HCT116 (cell line): ENCODE measurements at places on chromosomes 11 and 22.

DNA sequence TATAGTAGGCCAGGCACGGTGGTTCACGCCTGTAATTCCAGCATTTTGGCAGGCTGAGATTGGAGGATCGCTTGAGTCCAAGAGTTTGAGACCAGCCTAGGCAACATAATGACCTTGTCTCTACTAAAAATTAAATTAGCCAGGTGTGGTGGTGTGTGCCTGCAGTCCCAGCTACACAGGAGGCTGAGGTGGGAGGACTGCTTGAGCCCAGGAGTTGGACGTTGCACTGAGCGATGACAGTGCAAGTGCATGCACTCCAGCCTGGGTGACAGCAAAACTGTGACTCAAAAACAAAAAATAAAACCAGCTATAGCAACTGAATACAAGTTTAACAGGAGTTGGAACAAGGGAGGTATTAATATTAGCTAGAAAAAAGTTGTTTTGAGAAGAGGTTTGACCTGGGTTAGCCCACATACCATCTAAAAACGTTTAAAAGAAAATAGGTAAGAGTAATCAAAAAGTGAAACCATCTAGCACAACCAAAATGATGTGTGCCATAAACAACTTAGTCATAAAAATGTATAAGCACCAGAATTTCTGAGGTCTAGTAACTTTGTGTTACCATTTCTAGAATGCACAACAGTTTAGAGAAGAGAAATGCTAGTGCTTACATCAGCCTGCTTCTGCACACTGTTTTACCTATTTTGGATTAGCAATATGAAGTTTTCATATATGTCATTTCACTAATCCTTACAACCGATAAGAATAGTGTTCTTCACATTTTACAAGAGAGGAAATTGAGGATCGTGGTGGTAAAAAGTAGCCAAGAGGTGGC lies 26.5 kb downstream of the NARS2 start:
- no peak overlapping the region for H3K4me3 ChIP-seq
- H3K4me1 ChIP-seq, result no peaks in the 10 kb centered on the region
- H3K27ac ChIP-seq, result no peak overlapping the region
- H3K36me3 ChIP-seq, result no peaks in the 10 kb centered on the region
- H3K27me3 ChIP-seq, result no peaks in the 10 kb centered on the region
- no peak for DNase-seq

- peak overlapping the region; percentile 32; the same call in 1 of the 2 replicates for H3K27ac ChIP-seq
- DNase-seq, result peak; percentile 38
- H3K4me1 ChIP-seq, result peaks cover 23% of the 10 kb centered on the region
Observed at GRCh38 chr11:70080763-70081162, 2.6 kb downstream of the ANO1 start.

GRCh38 chr22:44918166-44918924 lies 91.5 kb downstream of the PHF21B start:
- H3K36me3 ChIP-seq, result no peaks in the 10 kb centered on the region
- no peaks in the 10 kb centered on the region for H3K27me3 ChIP-seq

GRCh38 chr11:11157185-11157584 lies 195.9 kb downstream of the CSNK2A3 start:
- H3K36me3 ChIP-seq, result no peaks in the 10 kb centered on the region
- H3K4me3 ChIP-seq, result no peak overlapping the region
- DNase-seq, result peak; percentile 21
- H3K27ac ChIP-seq, result no peak overlapping the region

GRCh38 chr11:30113326-30113898 lies 96.6 kb upstream of the KCNA4 start:
- no peak for DNase-seq
- H3K27ac ChIP-seq, result no peak overlapping the region
- no peaks in the 10 kb centered on the region for H3K27me3 ChIP-seq
- H3K4me3 ChIP-seq, result no peak overlapping the region
- no peaks in the 10 kb centered on the region for H3K36me3 ChIP-seq
- H3K4me1 ChIP-seq, result no peaks in the 10 kb centered on the region

DNA sequence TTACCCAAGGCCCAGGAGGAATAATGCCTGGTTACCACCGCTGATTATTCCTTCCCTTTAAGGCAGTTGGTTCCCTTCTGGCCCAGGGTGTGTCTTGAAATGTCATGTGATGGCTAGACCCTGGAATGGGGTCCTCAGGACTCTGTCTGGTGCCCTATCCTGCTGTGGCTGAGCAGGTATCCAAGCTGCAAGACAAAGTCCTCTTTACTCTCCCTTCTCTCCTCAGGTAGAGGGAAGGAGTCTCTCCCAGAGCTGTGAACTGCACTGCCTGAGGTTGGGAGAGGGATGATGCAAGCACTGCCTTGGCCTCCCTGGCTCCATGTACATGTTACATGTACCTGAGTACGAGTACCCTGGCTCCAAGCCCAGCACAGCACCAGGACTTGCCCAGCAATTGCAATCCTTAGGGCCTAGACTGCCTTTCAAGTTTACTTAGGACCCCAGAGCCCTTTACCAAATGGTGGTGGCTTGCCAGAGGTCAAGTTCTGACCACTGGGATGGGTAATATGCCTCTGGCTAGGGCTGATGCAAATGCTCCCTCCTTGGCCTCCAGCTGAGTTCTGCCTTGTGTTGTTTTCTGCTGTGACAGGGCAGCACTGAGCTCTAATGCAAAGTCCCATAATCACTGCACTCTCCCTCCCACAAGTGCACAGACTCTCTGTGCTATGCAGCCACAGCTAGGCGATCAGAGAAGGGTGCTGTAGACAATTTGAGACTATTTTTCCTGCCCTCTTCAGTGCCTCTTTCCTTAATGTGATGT lies 20.7 kb upstream of the AQP11 start:
- DNase-seq, result no peak
- no peaks in the 10 kb centered on the region for H3K27me3 ChIP-seq
- H3K4me1 ChIP-seq, result no peaks in the 10 kb centered on the region
- no peak overlapping the region for H3K4me3 ChIP-seq
- no peak overlapping the region for H3K27ac ChIP-seq

GRCh38 chr22:25741692-25742626 lies at the start of gene MYO18B:
MYO18B (plus strand) TSS chr22:25742188; CDS start chr22:25761093, 18,905 bp downstream.
- H3K27me3 ChIP-seq, result no peaks in the 10 kb centered on the region
- H3K4me3 ChIP-seq, result no peak within 1 kb of the TSS
- no peak within 1 kb of the TSS for H3K27ac ChIP-seq
- H3K36me3 ChIP-seq, result no peaks in the 10 kb centered on the region

DNA sequence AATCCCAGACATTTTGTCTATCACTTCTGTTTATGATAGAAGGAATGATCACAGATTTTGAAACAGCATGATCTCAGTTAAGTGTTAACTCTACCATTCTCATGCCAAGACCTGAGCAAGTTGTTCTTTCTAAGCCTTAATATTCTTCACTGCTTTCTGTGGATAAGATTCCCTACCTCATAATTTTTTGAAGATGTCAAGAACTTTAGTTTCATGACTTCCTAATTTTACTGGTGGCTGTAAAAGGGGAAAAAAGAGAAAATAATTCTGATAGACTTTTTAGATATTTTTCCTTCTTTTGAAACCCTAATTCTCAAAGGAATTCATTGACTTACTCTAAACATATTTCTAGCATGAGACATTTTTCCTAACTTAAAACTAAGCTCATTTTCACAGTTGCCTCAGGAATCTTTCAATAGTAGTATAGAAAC lies 520.0 kb upstream of the LUZP2 start:
- no peak overlapping the region for H3K4me3 ChIP-seq
- no peaks in the 10 kb centered on the region for H3K27me3 ChIP-seq
- no peak for DNase-seq
- H3K4me1 ChIP-seq, result no peaks in the 10 kb centered on the region
- H3K36me3 ChIP-seq, result no peaks in the 10 kb centered on the region

DNA sequence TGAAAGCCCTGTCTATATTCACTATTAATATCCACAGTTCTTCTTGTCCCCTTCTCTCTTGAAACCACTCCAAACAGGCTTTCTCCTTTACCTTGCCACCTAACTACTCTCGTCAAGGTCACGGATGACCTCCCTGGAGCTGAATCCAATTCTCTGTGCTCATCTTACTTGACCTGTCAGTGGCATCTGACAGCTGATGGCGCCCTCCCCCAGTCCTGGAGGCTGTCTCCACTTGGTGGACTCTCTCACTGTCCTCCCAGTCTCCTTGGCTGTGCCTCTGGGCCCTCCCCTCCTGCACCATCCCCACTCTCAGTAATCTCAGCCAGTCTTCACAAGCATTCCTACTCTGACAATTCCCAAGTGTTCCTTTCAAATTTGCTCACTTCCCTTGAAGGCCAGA lies 8.7 kb downstream of the TNKS1BP1 start:
- no peak overlapping the region for H3K4me3 ChIP-seq
- peaks cover 35% of the 10 kb centered on the region for H3K36me3 ChIP-seq
- H3K27ac ChIP-seq, result no peak overlapping the region
- no peaks in the 10 kb centered on the region for H3K27me3 ChIP-seq
- H3K4me1 ChIP-seq, result peaks cover 7% of the 10 kb centered on the region
- no peak for DNase-seq

DNA sequence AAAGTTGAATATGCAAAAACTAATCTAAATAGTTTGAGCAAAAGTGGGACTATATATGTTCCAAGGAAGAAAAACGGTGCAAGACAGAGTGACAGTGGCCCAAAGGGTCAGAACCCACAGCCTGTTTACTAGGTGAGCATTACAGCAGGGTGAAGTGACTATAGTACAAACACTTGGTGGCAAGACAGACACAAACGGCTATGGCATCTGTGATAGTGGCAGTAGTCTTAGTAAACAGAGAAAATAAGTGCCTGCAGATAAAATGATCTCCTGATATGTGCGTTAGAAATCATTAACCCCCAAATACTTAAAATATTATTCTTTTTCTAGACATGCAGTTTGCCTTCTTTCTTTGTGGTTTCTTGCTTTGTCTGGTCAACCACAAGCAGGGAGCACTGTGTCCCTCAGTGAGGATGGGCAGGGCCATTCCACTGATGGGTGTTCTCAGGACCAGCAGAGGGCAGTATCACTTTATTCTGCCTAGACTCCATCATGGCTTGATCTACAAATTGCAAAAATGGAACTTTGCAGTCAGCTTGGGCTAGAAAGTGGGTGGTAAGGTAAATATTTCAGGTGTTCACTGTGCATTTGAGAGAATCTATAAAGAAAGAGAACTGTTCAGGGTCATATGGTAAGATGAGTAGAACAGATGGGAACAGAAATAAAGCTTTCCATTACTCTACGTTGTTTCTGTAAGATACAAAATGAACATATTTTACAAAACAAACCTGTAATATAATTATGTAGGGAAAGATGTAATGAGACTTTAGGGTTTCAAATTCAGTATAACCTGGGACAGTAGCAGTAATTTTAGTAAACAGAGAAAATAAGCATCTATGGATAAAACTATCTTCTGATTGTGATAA lies 198.2 kb downstream of the SWAP70 start:
- no peaks in the 10 kb centered on the region for H3K27me3 ChIP-seq
- peak; percentile 31 for DNase-seq
- H3K36me3 ChIP-seq, result no peaks in the 10 kb centered on the region
- no peak overlapping the region for H3K27ac ChIP-seq
- H3K4me3 ChIP-seq, result no peak overlapping the region

DNA sequence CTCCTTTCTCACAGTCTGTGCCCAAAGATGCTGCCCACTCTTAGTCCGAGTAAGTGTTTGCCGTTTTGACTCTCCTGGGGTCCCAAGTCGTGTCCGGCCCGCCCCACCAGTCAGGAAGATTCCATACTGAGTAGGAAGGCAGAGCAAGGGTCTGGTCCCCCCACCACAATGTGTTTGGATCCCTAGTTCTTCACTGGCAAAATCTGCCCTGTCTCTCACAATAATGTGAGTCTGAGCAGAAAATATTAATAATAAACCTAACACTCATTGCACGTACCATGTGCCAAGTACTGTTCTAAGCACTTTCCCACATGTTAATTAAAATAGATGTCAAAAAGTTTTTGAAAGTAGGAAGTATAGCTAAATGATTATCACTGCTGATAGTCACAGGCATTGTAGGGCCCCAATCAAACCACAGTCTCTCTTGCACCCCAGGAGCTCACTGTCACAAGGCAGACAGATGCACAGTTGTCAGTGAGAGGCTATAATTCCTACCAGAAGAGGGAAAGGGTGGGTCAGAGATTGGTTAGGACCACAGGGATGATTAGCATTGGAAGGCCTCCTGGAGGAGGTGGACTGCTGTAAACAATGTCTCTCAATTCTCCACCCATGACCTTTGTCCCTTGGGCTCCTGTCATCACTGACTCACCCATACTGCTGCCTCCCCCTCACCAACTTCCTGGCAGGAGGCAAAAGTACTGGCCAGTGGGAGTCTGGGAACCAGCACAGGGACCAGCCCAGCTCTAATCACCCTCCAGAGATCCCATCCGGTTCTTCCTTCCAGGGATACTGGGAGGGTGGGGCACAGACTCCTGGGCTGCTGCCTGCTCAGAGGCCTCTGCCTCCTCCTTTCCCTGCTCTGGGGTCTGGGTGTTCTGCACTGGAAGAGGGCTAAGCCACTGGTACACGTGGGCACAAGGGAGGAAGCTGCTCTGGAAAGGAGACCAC lies 1.0 kb upstream of the POLD4 start:
- no peaks in the 10 kb centered on the region for H3K27me3 ChIP-seq
- peak; percentile 92 for DNase-seq
- H3K27ac ChIP-seq, result peak overlapping the region; percentile 95
- H3K36me3 ChIP-seq, result no peaks in the 10 kb centered on the region
- peak overlapping the region; percentile 86 for H3K4me3 ChIP-seq

- peak; percentile 34 for DNase-seq
- no peak overlapping the region for H3K27ac ChIP-seq
- H3K4me1 ChIP-seq, result peaks cover 3% of the 10 kb centered on the region; the same call in 1 of the 2 replicates
- H3K4me3 ChIP-seq, result peak overlapping the region; percentile 17; the same call in 1 of the 2 replicates
- H3K27me3 ChIP-seq, result no peaks in the 10 kb centered on the region
Observed at GRCh38 chr22:29154364-29155048, 51.2 kb upstream of the EMID1 start.

DNA sequence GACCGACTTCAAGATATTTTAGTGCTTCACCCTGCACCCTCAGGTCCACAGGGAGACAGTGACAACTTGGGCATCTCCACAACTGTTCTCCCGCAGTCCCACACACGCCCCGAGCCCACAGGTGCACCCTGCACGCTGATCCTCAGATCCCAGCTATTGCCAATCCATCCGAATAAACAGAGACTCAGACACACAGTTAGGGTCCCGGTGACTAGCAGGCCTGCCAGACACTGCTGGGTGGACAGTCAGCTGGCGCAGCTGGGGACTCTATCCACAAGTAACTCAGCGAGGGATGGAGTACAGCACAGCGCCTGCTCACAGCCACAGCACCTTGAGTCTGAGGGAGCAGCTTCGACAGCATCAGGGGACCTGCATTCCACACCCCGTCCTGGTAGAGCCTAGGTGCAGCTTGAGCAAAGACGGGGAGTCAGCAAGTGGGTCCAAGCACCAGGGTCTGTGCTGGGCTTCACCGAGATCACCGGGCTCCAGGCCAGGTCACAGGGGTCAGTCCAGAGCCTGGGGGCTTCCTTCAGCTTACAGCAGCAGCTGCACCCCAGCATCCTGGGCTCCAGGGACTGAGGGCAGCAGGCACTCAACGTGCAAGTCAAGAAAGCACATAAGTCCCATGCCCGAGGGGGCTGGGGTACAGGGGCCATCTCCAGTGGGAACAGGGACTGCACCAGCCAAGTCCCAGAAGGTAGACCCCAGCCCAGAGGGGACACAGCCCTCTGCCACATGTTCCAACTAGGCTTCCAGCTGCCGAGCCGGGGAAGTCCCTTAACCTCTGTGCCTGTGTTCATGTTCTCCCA lies 7.6 kb downstream of the RPL3 start:
- peaks cover 57% of the 10 kb centered on the region for H3K4me1 ChIP-seq
- no peaks in the 10 kb centered on the region for H3K27me3 ChIP-seq
- no peak for DNase-seq
- H3K27ac ChIP-seq, result peak overlapping the region; percentile 42

- H3K36me3 ChIP-seq, result peaks cover 9% of the 10 kb centered on the region
- H3K4me1 ChIP-seq, result peaks cover 6% of the 10 kb centered on the region; the same call in 1 of the 2 replicates
- no peak for DNase-seq
- no peak overlapping the region for H3K27ac ChIP-seq
Observed at GRCh38 chr11:62732830-62733229, 4.5 kb downstream of the TTC9C start.
